T1000 (cell line): ENCODE measurements at places on chromosomes 6 and 20.
A peak's percentile ranks its signal among the peaks of the same experiment; 100 is the strongest.

DNA sequence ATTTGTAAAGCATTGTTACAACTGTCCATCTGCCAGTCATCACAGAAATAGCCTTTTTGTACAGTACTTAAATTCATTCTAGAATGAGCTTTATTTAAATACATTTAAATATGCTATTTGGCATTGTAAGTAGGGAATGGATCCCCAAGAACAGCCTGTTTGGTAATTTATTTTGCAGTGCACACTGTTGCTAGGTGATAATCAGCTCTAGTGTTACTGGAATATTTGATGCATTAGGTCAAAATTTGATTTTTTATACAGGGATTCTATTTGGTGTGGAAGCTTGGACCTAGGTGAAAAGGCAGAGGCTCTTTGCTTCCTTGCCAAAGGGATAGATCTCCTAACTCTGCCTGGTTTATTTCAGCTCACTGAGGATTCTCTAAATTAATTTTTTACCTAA is 593.7 kb downstream of the EPM2A start:
- no peak for DNase-seq

DNA sequence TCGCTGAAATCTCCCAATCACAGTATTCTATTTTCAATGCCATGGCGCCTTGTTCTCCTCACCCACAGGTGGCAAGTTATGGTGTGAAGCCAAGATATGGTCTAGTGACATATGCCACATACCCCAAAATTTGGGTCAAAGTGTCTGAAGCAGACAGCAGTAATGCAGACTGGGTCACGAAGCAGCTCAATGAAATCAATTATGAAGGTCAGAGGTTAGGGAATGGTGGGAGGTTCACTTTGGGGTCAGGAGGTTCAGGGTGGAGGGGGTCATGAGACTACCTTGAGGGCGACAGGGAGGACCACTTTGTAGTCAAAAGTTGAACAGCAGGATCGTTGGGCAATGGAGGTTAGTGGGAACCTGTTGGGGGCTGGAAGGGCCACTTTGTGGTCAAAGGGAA is 2.4 kb downstream of the CFB start:
- no peak for DNase-seq

GRCh38 chr6:40855168-40855880 is 183.7 kb downstream of the UNC5CL start:
- DNase-seq: no peak

DNA sequence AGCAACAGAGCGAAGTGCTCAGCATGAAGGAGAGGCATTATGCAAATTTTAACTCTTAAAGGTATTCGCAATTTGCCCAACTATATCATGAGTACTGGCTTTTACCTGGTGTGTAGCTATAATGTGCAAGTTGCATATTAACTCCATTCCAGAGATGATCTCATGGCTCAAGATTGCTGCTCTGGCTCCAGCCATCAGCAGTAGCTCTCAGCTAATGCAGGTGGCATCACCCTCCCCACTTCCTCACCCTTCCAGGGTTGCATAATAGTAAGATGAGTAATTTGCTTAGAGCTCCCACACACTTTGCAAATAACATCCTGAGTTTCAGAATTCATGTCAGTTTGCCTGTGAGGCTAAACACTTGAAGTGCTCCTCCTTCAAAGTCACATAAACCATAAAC is 15.9 kb upstream of the PCSK2 start:
- DNase-seq: no peak

DNA sequence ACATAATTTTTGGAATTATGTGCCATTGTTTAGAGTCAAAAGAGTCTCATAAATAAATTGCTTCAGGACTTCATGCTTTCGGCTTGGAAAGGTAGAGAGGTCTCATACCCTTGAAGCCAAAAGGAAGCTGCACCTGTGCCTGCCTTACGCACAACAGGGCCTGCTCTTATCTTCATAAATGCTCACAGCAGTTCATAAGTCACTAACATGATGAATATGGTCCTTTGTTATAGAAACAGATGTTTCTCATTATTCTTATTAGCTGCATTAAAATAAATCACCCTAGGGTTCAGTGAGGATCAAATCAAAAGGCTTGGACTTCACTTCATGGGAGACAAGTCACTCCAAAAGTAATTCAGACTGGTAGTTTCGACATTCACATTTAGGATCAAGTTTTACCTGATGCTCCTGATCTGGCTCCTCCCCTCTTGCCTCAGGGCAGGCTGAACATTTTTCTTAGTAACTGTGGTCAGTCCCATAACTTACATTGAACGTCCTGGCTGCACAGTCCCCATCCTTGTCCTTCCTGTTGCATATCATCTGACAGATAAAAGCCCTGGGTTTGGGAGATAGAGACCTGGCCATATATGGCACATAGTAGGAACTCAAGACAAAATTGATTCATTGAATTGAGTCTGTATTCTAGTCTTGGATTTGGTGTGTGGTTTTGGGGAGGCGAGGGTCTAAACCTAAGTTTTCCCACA is 20.7 kb upstream of the SH3BGRL2 start:
- no peak for DNase-seq

- no peak for DNase-seq
Measured at GRCh38 chr20:11687546-11688292, 230.0 kb upstream of the BTBD3 start.

GRCh38 chr6:83518816-83519480 is 6.6 kb downstream of the PRSS35 start:
- no peak for DNase-seq

DNA sequence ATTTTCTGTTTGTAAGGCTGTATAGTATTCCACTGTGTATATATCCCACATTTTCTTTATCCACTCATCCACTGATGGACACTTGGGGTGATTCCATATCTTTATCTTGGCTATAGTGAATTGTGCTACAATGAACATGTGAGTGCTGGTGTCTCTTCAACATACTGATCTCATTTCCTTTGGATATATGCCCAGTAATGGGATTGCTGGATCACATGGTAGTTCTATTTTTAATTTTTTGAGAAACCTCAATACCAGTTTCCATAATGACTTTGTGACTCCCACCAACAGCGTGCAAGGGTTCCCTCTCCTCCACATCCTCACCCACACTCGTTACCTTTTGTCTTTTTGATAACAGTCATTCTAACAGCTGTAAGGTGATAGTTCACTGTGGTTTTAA is 166.0 kb downstream of the ARHGAP18 start:
- no peak for DNase-seq

DNA sequence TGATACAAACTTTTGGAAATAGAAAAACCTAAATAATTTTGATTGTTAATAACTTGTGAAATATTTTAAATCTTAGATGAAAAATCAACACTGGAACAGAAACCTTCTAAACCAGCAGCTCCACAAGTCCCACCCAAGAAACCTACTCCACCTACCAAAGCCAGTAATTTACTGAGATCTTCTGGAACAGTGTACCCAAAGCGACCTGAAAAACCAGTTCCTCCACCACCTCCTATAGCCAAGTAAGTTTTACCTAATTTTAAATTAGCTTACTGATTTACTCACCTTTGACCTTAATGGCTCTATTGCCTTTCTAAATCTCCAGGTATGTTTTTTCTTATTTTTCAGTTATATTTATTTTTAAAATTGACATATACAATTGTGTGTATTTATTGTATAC is 102.6 kb upstream of the ADGRF4 start:
- no peak for DNase-seq

- peak; percentile 53 for DNase-seq
Measured at GRCh38 chr6:112691289-112691688, 344.2 kb downstream of the RFPL4B start.

- DNase-seq: no peak
Measured at GRCh38 chr20:4160761-4161305, 145.5 kb upstream of the RNF24 start.

DNA sequence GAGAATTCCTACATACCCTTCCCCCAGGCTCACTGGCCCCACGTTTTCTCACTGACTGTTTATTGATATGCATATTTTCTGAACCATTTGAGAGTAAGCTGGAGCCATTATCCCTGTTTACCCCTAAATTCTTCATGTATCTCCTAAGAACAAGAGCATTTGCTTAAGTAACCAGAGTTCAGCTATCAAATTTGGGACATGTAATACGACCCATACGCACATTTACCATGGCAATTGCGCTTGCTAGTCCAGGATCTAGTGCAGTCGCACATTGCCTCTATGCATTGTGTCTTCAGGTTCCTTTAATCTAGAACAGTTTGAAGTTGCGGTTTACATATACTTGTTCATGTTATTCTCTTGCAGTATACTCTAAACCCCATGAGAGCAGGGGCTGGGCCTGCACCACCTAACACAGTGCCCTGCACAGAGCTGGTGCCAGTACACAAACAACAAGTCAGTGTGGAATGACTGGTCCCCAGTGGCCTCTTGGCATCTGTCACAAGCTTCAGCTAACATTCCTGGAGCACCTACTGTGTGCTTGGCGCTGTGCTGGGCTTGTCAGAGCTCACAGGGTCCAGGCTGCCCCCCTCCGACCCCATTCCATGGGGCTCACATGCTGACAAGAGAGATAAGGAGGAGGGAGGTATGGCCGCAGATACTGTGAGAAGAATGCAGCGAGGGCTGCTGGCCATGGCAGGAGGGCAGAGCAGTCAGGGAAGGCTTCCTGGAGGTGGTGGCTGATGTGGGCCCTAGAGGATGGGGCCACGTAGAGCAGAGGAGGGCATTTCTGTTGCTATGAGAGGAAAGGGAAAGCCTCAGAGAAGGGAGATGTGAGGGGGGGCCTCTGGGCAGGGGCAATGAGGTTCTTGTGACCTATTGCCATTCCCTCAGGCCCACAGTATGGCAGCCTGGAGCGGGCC is 28.1 kb downstream of the SPDEF start:
- DNase-seq: no peak

- no peak for DNase-seq
Measured at GRCh38 chr6:82832811-82833210, 232.8 kb downstream of the UBE3D start.

DNA sequence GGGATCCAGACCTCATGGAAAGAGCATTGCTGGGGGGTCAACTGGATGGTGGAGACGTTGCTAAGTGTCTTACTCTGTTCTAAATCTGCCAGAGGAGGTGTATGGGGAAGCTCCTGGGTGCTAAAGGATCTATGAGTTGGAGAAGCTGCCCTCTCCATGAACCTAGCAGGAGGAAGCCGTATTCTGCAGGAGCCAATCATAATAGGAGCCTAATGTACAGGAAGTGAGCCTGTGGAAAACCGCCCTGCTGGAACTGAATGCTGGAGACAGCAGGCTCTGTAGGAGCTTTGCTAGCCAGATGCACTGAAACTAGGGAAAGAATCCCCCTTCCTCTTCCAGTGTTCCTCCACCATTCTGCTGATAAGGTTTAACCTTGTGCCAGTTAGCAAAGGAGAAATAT is 10.9 kb downstream of the CASP8AP2 start:
- no peak for DNase-seq

DNA sequence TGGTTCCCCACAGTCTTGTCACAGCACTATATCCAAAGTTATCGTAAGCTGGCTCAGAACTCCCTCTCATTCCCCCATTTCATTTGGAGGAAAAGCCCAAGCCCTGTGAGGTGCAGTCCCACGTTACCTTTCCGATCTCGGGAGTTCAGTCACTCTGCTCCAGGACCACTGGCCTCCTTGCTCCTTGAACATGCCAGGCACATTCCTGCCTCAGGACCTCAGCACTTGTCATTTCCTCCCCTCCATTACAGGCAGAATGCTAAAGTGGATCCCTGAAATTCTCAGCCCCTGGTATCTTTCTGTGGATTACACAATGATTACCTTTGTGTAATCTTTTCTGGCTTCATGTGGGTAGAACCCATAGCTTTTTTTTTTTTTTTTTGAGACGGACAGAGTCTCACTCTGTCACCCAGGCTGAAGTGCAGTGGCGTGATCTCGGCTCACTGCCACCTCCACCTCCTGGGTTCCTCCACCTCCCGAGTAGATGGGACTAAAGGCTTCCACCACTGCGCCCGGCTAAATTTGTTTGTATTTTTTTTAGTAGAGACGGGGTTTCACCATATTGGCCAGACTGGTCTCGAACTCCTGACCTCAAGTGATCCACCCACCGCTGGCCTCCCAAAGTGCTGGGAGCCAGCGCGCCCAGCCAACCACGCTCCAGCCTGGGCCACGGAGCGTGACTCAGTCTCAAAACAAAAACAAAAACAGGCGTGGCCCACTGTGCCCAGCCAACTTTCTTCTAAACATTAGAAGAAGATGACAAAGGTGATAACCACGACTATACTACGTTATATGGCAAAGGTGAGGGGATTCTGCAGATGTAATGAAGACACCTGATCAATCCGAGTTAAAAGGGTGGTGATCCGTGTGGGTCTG is 4.0 kb upstream of the OXT start:
- no peak for DNase-seq

DNA sequence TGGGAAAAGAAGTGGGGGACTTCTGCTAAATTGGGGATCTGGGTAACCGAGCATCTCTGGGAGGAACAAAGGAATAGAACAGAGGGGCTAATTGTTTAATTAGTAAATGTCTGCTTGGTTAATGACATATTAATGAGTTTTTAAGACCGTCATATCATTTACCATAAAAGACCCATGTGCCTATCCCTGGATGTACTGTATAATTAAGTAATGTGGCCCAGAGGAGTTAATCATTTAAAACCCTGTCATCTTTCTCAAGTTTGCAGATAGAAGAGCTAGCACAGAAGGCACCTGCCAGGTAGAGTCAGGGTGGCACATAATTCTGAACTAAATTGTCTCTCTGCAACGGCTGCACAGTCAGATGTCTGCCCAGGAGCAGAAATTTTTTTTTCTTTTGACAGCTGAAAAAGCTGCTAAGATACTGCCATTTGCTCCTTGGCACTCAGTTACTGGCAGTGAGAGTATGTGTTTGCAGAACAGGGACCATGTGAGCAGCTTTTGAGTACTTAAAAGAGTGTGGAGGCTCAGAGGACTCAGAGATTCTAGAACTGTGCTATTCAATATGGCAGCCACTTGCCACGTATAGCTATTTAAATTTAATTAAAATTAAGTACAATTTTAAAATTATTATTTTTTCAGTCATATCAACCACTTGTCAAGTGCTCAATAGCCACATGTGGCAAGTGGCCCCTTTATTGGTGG is 202.7 kb upstream of the SLC35B3 start:
- no peak for DNase-seq

DNA sequence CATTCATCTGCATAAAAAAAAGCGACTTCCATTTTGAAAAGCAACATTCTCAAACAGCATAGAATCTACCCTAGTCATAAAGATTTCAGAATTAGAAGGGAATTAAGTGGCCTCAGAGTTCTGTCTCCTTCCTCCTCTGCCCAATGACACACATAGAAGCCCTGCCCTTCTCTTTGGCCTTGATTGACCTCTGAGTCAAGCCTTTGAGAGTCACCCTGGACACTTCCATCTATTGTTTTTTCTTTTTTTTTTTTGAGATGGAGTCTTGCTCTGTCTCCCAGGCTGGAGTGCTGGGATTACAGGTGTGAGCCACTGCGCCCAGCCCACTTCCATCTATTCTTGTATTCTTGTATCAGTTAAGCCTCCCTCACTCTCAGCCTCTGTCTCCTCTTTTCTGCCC is 44.8 kb upstream of the CTNNBL1 start:
- no peak for DNase-seq

GRCh38 chr6:113082745-113083144 is 735.6 kb downstream of the RFPL4B start:
- no peak for DNase-seq

DNA sequence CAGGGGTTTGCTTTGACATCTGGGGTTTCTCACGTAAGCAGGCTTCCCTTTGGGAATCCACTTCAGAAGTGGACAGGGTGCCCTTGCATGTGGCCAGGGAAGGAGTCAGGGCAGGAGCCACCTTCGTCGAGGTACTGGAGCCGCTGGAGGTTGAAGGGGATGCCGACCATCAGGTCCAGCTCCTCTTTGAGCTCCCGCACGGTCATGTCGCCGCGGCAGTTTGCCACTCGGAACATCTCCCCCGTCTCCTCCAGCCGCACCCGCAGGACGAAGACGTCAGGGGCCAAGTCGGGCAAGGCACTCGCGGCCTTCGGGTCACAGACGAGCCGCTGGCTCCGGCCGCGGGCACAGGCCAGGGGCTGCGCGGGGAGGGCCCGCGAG is 360 bp downstream of the ANKRD60 start:
- no peak for DNase-seq
